ENCODE measurements at places on chromosomes 3 and 15.

- DNase-seq: no peak
These were observed 73.7 kb upstream of the TSPAN3 start for GRCh38 chr15:77144492-77145070.

- no peak for DNase-seq
These were observed 7.4 kb upstream of the SLCO2A1 start for GRCh38 chr3:134037168-134037567.

- DNase-seq: no peak
These were observed 28.8 kb upstream of the ANP32A start for GRCh38 chr15:68849497-68849896.

DNA sequence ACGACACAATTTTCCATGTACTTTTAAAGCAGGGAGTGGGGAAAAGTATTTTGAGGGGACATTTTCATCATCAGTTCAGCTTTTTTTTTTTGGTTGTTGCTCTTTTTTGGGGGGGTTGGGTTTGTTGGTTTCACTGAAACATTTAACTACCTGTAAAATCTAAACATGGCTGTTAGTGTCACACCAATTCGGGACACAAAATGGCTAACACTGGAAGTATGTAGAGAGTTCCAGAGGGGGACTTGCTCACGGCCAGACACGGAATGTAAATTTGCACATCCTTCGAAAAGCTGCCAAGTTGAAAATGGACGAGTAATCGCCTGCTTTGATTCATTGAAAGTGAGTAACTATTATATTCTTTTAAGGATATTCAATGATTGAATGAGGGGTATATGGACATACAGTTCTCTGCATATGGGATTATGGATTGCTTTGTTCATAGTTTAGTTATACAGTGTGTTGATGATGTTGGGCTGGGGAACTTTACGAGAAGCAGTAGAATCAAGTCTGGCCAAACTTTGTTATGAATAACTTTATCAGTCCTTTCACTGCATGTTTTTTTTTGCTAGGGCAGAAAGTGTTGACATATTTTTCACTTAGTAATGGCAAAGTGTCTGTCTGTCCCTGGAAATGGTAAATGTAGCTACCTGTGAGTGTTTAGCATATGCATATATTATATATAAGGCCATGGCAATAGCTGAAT is 31.5 kb downstream of the MBNL1 start:
- no peak for DNase-seq

GRCh38 chr15:75027551-75027950 is 4.2 kb downstream of the PPCDC start:
- no peak for DNase-seq

DNA sequence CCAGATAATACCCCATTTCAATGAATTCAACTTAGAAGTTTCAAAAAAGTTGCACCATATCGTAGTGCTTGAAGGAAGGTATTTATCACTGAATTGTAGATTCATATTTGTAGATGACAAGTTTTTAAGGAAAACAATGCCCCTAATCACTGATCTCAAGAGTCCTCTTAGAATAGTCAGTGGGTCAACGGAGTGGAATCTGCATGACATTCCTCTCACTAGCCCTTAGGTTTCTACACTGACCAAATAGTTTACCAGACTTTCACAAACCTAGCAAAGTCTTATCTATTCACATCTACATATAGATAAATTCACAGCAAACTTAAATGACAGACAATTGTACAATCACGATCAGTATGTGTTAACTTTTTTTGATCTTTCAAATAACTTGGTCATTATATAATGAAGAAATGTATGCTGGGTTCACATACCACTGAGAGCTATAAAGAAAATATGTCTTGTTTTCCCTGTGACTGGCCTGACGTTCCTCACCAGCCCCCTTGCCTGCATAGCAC is 35.7 kb upstream of the PHLDB2 start:
- no peak for DNase-seq
